ENCODE measurements at places on chromosomes 2 and 18.

DNA sequence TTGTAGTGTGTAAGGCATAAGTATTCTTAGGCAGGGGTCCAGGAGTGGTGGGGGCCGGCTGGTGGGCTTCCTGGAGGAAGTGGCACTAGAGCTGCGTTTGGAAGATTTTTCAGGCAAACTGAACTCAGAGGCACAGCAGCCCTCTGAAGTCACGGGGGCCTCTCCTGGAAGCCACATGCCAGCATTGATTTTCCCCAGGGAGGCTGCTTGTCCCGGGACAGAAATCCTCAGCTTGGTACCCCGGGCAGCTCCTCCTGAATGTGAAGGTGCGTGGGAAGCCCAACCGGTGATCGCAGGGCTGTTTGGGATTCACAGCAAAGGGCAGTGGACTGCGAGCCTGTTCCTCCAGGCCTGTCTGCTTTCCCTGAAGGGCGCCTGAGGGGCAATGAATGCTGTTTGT is 1.6 kb upstream of the PDIA6 start:
- DNase-seq, result no peak

DNA sequence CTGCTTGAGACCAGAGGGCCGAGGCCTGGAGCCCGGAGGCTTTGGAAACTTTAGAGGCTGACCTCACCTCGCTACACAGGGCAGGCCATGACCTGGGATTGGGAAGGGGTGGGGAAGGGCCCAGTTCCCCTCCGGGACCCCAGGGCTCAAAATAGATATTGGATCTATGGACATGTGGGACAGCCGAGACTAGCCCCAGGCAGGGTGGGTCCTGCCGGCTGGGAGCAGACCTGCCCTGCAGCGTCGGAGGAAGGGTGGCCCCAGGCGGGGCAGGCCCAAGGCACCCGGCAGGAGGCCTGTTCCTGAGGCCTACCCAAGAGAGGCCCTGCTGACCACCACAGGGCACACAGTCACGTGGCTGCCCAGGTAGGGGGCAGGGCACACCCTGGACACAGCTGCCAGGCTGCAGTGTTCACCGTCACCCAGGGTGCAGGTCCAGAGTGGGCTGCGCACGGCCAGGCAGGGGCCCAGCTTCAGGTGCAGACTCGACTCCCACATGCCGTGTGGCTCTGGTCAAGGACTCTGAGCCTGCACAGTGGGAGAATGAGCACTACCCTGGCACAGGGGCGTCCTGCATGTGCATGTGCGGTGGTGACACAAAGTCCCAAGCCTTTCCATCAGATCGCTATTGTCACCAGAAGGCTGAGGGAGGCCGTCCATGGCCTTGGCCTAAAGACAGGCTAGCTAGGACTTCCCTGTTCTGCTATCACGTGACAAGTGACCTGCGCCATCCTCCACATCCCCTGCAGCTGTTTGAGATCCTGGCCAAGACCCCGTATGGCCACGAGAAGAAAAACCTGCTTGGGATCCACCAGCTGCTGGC is 13.2 kb downstream of the ANO7 start:
- DNase-seq, result no peak

- DNase-seq, result peak; percentile 12
Observed at GRCh38 chr2:179793238-179793637, 68.2 kb downstream of the ZNF385B start.

DNA sequence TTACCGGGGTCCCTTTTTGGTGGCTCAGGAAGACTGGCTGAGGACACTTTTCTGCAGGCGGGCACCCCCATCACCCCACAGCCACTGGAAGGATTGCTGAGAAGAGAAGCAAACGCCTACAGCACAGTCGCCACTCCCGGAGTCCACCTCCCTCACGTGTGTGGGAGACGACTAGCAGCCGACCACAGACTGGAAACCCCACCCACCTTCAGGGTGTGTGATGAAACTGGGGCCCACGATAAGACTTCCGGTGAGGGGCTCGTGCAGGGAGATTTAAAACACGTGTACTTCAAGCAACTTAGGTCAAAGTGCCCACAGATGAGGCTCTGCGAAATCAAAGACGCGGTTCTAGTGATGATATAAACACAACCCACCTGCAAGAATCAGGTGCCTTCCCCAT is 26.3 kb downstream of the MBP start:
- peak; percentile 92 for DNase-seq

- no peak for DNase-seq
Observed at GRCh38 chr18:36322408-36322728, 24.9 kb downstream of the FHOD3 start.

- peak; percentile 88 for DNase-seq
Observed at GRCh38 chr18:12946549-12947284, 1.1 kb upstream of the SEH1L start.

DNA sequence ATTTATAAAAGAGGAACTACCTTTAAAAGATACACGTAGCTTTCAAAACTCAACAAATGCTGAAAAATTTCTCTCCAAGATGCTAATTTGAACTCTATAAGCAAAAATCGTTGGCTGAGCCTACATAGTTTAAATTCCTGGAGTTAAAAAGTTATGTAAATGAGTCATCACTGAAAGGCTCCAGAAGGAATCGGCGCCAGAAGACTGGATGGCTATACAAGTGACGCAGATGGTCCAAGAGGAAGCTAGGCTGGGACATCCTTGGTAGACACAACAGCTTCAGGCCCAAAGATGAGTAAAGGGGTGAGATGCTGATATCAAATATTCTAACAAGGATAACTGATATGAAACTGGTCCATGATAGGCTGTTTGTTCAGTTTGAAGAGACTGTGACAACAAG is 22.8 kb upstream of the DNAH6 start:
- no peak for DNase-seq

- DNase-seq, result peak; percentile 73
Observed at GRCh38 chr2:48414980-48415835, 114.7 kb upstream of the STON1 start.

GRCh38 chr2:121473512-121473911 is 57.2 kb upstream of the RNU4ATAC start:
- no peak for DNase-seq

- peak; percentile 73 for DNase-seq
Observed at GRCh38 chr2:237723602-237724001, 75.0 kb upstream of the RBM44 start.

DNA sequence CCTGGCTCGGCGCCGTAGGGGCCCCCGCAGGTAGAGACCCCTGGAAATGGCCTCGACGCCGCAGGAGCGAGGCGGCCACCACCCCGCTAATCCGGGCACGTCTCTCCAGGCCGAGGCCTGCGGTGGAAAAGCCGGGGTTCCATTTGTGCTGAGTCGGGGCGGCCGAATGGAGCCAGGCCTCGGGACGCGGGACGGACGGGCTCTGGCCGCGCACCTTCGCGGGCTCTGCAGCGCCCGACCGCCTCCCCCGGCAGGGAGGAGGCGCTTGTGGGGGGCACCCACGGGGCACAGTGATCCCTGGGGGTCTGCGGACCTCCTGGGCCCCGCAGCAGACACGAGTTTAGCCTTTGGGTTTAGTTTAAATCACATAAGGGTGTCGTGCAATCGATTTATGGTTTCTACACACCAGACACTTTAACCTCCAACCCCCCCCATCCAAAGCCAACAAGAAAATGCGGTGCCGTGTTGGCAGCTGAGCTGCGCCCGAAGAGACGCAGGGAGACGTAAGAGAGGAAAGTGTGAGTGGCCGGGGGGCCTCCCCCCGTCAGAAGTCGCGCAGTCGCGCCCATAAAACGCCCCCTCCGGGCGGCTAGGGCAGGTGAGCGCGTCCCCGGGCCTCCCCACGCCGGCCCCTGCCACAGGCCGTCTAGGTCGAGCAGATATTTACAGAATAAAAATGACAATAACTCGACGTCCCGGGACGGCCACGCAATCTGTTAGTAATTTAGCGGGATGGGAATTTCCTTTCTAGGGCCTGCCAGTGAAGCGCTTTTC is 1.0 kb upstream of the NFATC1 start:
- peak; percentile 57 for DNase-seq

GRCh38 chr2:85472261-85472660 is 53.7 kb downstream of the SH2D6 start:
- no peak for DNase-seq

- no peak for DNase-seq
Observed at GRCh38 chr2:99414566-99414965, 75.3 kb downstream of the REV1 start.

DNA sequence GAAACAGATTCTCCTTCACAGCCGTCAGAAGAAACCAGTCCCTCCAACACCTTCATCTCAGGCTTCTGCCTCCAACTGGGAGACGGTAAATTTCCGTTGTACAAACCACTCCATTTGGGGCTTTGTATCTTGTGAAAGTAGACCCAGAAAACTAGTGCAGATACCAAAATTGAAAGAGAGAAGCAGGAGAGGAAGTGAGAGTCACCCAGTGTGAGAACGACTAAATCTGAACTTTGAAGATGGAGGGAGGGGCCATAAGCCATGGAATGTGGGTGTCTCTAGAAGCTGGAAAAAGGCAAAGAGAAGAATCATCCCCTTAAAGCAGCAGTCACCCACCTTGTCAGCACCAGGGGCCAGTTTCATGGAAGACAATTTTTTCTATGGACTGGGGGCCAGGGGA is 88.3 kb upstream of the LRATD1 start:
- DNase-seq, result no peak

DNA sequence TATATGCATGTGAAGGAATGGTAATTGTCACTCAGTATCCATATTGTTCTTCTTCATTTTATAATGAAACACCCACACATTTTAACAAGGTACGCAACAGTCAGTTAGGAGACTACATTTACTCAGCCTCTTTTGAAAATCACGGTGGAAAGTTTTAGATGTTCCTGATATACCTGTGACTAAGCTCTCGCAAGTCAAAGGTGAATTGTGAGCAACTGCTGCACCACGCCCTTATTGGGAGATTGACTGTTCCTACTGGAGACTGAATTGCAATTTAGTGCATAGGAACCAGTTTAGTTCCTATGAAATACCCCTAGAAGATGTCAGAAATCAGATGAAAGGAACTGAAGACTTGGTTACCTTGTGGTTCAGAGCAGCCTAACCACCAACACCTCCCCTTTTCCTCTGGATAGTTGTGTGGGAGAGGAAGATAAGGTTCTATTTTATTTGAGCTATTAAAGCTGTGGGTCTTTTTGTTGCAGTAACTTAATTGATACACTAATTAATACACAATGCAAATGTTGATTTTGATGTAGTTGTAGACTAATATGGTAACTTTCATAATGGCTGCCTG is 1280.5 kb upstream of the CDH2 start:
- DNase-seq, result no peak

DNA sequence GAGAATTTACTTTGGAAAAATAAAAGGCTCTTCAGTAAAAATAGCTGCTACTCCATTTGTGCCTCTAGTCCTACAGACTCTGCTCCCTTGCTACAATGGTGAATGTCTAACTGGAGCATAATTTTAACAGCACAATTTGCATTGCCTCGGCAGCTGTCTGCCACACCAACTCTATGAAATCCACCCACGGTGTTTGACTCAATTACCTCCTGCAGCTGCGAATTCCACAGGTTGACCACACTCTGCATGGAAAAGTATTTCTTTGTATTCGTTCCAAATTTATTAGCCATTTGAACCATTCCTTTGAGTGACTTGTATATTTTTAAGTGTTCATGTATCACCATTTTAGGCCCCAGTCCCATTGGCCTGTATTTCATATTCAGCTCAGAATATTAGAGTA is 182.1 kb upstream of the CCDC68 start:
- no peak for DNase-seq

- no peak for DNase-seq
Observed at GRCh38 chr2:203887677-203888076, 20.1 kb downstream of the CTLA4 start.

- DNase-seq, result no peak
Observed at GRCh38 chr2:42575458-42576064, 7.1 kb downstream of the MTA3 start.

GRCh38 chr2:154263206-154263605 is 391.5 kb downstream of the GALNT13 start:
- no peak for DNase-seq

DNA sequence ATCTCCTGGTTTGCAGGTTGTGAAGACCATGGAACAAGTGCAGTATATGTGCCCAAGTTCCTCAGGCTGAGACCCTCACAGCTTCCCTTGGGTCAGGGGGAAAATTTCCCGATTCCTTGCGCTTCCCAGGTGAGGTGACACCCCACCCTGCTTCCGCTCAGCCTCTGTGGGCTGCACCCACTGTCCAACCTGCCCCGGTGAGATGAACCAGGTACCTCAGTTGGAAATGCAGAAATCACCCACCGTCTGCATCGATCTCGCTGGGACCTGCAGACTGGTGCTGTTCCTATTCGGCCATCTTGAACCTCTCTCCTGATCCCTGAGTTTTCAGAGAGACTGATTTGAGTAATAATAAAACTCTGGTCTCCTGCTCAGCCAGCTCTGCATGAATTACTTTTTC is 30.6 kb downstream of the CHCHD5 start:
- DNase-seq, result no peak

GRCh38 chr2:205273148-205273547 is 409.2 kb upstream of the NRP2 start:
- no peak for DNase-seq

GRCh38 chr2:5519286-5519685 is 172.9 kb upstream of the SOX11 start:
- DNase-seq, result no peak

- no peak for DNase-seq
Observed at GRCh38 chr2:170170281-170171040, 7.5 kb upstream of the MYO3B start.

DNA sequence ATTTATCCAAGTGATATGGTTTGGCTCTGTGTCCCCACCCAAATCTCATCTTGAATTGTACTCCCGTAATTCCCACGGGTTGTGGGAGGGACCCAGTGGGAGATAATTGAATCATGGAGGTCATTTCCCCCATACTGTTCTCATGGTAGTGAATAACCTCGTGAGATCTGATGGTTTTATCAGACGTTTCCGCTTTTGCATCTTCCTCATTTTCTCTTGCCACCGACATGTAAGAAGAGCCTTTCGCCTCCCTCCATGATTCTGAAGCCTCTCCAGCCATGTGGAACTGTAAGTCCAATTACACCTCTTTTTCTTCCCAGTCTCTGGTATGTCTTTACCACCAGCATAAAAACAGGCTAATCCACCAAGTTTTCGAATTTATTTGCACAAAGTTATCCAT is 20.3 kb upstream of the CHST10 start:
- DNase-seq, result no peak

DNA sequence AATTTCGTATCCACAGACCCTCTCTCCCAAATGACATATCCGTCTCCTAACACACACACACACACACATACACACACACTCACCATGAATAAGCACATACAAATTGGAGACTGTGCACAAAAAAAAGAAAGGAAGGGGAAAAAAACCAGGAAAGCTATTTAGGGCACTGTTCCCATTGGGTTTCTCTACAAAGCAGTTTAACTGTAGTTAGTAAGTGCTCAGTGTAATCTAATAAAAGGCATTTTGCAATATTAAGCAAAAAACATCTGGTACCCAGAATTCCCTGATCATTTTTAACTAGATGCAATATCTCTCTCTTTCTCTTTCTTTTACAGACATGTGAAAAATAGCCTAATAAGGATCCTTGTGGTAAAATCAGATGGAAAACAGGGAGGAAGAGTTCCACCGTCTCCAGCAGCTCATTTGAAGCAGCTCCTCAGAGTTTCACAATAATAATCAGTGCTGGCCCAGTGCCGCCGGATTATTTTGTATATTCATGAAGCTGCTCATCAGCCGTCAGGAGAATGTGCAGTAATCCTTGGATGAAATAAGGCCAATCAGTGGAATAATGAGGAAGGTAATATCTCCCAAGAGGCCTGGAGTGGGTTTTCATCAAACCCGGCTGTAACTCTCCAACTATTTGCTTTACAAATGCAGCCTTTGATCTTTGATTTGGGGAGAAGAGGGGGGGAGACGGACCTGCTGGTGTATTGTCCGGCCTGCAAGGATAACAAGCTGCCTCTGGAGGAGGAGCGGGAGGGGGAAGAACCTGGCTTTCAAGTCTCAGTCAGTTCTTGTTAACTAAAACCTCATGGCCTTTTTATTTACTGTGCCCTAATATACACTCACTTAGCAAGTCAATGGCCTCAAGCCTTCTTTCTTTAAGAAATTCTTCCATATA is 227.6 kb upstream of the SMIM21 start:
- DNase-seq, result no peak
